HFFc6 (cell line): ENCODE measurements at places on chromosomes 7 and 10.
A peak's percentile ranks its signal among the peaks of the same experiment; 100 is the strongest.

DNA sequence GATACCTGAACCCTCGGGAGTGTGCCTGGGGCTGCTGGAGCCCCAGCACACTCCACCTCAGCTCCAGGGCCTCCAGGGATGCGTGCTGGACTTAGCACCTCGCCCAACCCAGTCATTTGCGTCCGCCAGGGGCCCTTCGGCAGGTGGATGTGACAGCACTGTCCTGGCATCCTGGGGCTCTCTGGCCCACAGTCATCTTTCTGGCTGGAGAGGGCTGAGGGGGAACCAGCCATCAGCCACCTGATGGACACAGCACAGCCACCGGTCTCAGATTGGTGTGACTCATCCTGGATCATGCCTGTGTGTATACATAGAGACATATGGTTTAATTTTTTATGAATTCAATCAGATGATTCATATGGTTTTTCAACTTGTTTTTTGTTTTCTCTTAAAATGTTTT, 11.1 kb downstream of the ZNF775 start:
- DNase-seq: peak; percentile 25

GRCh38 chr10:739403-739802, 49.9 kb upstream of the DIP2C start:
- DNase-seq: no peak

GRCh38 chr7:117146059-117146458, 176.8 kb downstream of the WNT2 start:
- DNase-seq: no peak

DNA sequence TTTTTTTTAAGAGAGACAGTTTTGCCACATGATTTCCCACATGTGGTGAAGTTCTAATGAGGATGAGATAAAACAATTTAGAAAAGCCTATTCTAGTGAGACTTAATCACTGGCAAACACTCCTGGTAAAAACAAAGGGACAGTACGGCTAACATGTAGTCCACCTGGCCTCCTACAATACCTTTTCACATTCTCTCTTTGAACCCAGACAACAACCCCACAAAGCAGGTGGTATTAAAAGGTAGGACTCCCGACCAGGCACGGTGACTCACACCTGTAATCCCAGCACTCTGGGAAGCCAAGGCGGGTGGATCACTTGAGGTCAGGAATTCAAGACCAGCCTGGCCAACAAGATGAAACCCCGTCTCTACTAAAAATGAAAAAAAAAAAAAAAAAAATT, 12.4 kb downstream of the PARD3 start:
- DNase-seq: no peak

DNA sequence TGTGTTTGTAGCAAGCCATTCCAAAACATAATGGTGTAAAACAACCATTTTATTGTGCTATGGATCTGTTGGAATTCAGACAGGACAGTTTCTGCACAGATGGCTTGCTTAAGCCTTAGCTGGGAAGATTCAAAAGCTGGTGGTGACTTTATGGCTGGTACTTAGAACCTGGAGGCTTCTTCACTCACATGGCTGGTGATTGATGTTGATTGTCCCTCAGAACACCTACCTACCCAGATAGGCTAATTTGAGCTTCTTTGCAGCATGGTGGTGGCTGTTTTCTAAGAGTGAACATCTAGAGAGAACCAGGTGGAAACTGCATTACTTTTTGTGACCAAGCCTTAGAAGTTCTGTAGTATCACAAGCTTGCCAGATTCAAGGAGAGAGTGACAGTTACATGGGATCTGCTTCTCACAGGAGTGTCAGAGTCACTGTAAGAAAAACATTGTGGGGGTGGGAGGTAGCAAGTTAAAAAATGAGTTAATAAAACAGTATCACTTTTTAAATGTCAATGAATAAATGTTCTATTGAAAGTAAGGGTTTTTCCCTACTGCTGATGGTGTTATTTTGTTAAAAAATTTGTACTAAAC, 7.1 kb downstream of the R3HCC1L start:
- DNase-seq: no peak

DNA sequence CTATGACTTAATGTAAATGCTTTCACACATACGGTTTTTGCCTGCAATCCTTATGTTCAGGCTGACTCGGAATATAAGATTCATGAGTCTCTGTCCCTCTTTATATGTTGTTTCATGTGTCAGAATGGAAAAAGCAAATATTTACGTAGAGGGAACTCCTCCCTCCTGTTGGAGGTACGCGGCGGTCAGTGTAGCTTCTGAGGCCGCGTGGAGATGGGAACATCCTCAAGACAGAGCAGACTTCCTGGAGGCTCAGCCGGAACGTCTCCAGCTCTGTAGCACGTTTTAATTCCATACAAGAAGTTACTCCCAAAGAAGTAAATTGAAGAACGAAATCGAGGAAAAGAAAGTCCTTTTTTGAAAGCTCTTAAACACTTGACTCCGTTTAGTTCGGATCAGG, 248.3 kb downstream of the EBF3 start:
- no peak for DNase-seq

DNA sequence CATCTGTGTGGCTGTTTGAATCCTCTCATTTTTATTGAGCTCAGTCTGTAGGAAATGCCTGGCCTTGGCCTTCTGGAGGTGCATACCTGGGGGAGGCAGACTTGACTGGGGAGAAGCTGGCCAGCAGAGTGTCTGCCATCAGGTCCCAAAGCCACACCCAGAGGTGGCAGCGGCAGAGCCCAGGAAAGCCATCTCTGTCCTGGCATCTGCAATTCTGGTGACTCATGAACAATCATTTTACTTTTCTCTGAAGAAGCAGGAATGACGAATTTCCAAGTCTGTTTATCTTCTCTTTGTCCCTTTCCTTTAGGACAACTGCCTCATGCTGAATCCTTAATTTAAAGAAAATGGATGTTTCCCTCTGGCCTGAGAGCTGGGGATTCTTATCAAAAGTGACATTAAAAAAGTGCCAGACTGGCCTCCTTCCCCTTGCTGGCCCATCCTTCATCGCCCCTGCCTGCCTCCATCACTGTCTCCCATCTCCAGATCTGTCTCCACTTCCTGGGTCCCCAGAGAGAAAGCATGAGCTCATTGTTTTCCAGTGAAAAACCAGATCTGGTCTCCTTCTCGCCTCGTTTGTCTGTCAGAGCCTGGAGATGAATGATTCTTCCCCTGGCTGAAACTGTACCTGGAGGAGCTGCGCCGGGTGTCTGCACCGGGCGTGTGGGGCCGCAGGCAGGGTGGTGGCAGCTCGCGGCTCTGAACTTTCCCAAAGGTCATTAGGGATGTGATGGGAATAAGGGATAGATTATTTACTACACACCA, 124.5 kb downstream of the TMEM178B start:
- peak; percentile 4 for DNase-seq

- DNase-seq: no peak
These were observed 12.8 kb downstream of the NOS3 start for GRCh38 chr7:151003572-151003971.

DNA sequence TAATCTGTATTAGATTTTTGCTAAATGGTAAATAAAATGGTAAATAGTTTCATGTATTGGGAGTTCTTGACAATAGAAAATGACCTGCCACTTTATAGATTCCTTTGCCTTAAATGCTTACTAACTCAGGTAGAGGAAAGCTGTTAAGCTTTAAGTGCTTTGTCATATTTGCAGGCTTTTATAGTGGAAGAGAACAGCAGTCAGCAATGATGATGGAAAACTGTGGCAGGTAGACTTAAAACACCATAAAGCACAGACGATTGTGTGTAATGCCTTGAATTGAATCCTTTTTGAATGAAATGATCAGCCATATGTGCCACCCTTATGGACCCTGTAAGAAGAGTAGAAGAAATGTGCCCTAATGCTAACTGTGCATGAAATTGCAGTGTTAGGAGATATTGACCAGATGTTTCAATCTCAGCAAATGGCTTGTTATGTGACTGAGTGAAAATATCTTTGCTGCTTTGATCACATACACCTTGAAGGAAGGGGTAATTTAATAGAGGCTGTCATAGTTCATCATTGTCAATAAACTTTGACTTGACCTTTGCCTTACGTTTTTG, 230.4 kb downstream of the ADK start:
- DNase-seq: no peak

DNA sequence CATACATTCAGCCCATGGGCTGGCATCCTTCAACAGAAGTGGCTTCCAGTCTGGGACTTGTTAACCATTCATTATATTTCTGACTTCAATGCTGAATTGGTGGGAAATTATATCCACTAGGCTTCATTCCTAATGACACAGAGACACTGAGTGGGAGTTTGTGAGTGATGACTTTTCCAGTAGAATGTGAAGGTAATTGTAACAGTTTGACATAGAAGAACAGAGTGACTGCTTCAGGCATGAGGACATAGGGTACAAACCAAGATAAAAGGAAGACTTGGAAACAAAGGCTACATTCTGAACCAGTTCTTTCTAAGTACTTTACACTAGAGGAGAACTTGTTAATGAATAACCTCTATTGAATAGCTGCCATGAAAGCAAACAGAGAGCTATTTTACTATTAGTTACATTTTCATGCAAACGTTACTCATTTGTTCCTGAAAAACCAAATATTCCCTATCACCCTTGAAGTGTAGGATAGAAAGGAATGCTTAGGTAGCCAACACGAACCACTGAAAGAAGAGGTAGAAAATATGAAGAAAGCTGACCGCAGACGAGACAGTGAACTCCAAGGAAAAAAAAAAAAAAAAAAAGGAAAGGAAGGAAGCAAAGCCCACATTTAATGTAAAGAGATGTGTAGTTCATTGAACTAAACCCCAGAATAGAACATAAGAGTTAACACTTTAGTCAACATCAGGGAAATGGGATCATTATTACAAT, 237.0 kb upstream of the SEMA3C start:
- no peak for DNase-seq

DNA sequence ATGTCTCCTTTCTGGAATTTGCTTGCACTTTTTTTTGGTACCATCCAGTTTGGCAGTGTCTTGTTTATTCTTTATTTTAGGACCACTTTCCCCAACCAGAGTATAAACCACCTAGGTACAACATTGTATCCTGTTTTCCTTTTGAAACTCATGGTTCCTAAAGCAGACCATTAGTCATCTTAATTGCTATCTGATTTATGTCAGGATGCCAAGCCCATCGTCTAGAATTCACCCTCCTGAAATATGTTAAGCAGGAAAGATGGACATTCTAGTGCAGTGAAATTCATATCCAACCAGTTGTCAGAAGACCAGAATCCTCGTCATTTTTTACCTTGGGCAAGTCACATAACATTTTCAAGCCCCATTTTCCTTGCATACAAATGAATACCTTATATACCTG, 223.6 kb upstream of the KMT2E start:
- no peak for DNase-seq

GRCh38 chr10:25849988-25850387, 84.0 kb upstream of the MYO3A start:
- no peak for DNase-seq

- no peak for DNase-seq
These were observed 60.9 kb upstream of the KAT6B start for GRCh38 chr10:74765465-74765975.

- no peak for DNase-seq
These were observed 15.9 kb downstream of the TDRD1 start for GRCh38 chr10:114195079-114195478.

DNA sequence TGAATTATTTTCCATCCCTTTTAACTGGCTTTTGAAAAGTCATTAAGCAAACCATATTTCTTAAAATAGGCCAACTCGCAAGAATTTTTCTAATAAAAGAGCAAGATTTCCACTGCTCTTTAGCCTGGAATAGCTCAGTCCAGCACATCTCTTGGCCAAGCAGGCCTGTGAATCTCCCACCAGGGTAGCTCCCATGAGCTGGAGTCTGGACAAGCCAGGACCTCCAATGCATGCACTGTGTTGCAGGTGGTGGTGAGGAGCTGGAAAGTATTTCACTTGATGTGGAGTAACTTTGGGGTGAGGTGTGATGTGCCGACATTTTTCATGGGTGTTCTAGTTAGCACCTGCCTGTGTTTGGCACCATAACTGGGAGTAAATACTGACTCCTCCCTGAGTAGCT, 117.3 kb upstream of the TBX20 start:
- DNase-seq: no peak

DNA sequence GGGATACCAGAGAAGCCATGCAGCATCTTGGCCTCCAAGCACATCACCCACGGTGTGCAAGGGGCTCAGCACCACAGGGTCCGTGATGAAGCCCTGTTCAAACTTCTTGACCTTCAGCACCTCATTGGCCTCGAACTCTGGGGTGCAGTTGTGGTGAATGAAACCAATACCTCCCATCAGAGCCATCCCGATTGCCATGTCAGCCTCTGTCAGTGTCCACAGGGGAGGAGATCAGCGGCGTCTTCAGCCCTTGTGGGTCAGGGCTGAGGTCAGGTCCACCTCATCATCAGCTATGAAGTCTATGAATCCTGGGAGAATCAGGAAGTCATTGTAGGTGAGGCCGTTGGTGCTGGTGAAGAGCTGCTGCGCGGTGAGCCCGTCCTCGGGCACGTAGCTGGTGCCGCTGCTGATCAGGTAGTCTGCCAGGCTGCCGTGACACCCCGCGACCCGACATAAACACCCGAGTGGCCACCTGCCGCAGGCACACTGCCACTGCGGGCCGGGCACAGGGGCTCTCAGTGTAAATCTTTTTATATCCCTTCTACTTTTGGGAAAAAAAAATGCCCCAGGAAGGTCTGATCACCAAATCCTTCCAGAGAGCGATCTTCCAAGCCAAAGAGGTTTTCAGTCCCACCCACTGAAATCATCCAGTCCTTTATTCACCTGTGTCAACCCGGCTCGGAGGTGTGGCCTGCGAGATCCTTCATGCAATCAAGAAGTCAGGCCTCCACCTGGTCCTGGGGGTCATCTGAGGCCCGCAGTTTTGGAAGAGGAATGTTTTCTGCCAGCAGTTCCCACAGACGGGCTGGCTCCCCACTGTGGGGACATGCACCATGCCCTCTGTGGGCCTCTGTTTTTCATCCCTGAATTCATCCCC, 144.1 kb upstream of the KCNMA1 start:
- no peak for DNase-seq

GRCh38 chr7:1236831-1237701, 4.4 kb downstream of the UNCX start:
- no peak for DNase-seq

GRCh38 chr7:90594751-90595317, 1.3 kb upstream of the CDK14 start:
- DNase-seq: peak; percentile 84

- DNase-seq: no peak
These were observed 43.6 kb upstream of the ZNF32 start for GRCh38 chr10:43692051-43692825.

DNA sequence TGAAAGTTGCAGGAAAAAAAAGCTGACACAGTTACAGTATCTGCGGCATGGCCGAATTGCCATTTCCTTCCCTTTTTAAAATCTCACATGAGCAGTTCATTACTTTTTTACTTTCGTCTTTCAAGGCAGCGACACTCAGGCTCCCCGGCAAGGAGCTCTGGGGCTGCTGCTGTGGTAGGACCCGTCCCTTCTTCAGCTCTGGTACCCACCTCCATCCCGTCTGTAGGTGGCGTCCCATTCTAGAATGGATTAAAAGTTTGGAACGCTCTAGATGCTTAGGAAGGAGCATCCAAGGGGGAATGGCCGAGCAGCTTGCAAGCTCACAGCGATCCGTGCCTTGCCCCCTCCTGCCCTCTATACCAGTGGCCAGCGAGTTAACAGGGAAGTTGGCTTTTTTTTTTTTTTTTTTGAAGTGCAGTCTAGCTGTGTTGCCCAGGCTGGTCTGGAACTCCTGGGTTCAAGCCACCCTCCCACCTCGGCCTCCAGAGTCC, 22.8 kb upstream of the TTYH3 start:
- DNase-seq: no peak
